Left cardiac atrium (tissue), 4 donors: ENCODE measurements at places on chromosomes 1 and 21. TPM values are rescaled to one million over a fixed set of nuclear protein-coding genes. Genes with fewer than 3 reads are reported as not detected.

The KIF26B gene
- 0.13 TPM for total RNA-seq

The OR2T11 gene
- not detected for total RNA-seq

The HDAC1 gene
- total RNA-seq = 34.8 TPM

DNA sequence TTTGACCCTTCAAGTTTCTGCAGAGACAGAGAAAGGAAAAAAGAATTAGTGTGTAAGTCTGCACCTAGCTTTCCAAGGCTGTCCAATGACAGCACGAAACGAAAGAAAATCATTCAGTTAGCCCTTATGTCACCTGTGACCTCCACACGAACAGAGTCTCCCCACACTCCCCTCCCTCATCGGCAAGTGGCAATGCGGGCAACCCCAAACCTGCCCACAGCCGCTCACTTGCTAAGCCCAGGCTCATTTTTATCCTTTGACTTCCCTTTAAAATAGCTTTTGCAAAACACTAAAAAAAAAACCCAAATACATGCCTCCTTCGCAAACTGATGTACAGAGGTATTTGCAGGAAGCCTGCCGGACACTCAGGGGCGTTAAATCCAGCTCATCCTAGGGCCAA is 10.3 kb downstream of the RCC2 start:
- no peak for DNase-seq

DNA sequence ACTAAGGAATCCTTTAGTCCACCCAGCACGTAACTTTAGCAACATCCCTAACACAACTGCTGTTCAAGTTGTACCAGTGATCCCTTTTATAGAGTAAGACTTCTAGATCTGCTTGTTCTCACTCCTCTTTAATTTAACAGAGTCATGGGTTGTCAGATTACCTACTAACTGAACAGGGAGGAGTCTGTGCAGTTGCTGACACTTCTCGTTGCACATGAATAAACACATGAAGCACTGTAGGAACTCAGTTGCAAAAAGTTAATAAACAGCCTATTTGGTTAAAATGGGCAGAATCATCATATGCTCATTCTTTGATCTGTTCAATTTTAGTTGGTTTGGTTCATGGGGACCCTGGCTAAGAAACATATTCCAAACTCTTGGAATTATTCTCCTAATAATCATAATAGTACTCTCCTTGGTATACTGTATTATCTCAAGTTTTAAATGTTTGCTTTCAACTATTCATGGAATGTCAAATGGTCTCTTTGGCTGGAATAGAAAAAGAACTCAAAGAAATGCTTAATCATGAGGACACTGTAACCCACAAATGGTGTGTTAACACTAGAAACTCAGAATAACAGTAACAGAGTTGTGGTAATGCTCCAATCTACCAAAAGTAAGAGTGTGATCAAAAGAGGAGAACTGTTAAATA is 15.6 kb downstream of the PLPPR5 start:
- DNase-seq = no peak

GRCh38 chr1:180213401-180214170 is 16.5 kb upstream of the LHX4 start:
- no peak for DNase-seq

The OR2T35 gene
- total RNA-seq = not detected

DNA sequence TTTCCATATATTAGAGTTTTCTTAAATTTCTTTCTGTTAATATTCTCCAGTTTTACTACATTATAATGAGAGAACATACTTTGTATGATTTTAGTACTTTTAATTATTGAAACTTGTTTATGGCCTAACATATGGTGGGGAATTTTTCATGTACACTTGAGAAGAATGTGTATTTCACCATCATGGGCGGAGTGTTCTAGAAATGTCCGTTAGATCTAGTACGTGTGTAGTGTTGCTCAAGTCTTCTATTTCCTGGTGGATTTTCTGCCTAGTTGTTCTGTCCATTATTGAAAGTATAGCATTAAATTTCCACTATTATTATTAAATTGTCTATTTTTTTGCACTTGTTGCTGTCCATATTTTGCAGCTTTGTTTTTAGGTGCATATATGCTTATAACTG is 64.0 kb upstream of the RGS21 start:
- no peak for DNase-seq

The NHLH2 gene
- total RNA-seq = not detected

DNA sequence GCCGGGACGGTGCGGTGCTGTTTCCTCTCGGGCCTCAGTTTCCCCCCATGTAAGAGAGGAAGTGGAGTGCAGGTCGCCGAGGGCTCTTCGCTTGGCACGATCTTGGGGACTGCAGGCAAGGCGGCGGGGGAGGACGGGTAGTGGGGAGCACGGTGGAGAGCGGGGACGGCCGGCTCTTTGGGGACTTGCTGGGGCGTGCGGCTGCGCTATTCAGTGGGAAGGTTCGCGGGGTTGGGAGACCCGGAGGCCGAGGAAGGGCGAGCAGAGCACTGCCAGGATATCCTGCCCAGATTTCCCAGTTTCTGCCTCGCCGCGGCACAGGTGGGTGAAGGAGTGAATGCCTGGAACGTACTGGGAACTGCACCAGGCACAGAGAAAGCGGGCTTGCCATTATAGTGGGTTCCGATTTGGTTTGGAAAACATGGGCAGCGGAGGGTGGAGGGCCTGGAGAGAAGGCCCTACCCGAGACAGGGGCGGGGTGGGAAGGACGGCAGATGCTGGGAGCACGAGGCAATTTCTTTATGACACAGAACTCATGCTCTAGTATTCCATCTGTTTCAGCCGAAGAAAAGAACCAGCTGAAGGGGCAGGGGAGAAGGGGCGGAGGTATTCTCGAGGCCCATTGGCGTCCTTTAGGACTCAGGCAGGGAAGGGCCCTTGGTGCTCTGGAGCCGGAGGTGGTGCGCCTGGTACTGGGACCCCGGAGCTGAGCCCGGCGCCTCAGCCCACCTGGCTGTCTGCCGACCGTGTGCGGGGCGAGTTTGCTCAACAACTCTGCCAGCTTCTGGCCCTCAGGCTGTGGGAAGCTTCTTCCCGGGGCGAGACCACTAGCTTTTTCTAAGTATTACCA is 960 bp downstream of the PCSK9 start:
- no peak for DNase-seq

- DNase-seq = no peak
These were observed 9.8 kb upstream of the USP25 start for GRCh38 chr21:15719976-15720375.

DNA sequence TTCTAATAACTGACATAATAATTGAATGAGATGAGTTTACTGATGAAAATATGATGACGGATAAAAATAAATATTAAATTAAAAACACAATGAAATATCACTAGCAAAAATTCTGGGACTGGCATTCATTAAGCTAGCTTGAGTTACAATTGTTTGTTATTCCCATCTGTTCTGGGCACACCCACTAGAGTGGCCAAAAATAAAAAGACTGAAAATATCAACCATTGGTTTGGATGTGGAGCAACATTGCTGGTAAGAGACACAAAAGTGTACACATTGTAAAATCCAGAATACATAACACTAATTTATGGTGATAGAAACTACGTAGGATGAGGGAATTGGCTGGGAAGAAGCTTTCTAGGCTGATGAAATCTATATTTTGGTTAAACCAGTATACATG is 9.6 kb upstream of the NEK7 start:
- no peak for DNase-seq

- no peak for DNase-seq
These were observed 123.6 kb upstream of the JUN start for GRCh38 chr1:58907398-58907797.
